Gastroesophageal sphincter (tissue), 4 donors: ENCODE measurements at places on chromosomes 2 and 18.

- ATAC-seq: no peak
Measured at GRCh38 chr18:78765637-78766281, 213.9 kb upstream of the SALL3 start.

- ATAC-seq: no peak
Measured at GRCh38 chr2:132790207-132790785, 120.3 kb upstream of the LYPD1 start.

DNA sequence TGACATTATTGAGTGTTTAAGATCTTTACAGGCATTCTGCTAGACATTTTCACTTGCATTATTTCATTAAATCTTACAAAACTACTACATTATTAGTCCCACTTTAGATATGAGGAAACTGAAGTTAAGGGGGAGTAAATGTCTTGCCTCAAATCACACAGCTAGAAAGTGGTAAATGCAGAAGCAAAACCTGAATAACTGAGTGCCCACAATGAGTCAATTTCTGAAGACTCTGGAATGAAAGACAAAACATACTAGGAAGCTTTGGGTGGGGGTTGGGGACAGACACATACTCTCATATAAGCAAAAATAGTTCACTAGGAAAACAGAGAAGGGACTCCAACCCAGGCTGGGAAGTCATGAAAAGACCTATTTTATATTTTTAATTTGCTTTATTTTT lies 214.4 kb upstream of the LRATD1 start:
- ATAC-seq: no peak

DNA sequence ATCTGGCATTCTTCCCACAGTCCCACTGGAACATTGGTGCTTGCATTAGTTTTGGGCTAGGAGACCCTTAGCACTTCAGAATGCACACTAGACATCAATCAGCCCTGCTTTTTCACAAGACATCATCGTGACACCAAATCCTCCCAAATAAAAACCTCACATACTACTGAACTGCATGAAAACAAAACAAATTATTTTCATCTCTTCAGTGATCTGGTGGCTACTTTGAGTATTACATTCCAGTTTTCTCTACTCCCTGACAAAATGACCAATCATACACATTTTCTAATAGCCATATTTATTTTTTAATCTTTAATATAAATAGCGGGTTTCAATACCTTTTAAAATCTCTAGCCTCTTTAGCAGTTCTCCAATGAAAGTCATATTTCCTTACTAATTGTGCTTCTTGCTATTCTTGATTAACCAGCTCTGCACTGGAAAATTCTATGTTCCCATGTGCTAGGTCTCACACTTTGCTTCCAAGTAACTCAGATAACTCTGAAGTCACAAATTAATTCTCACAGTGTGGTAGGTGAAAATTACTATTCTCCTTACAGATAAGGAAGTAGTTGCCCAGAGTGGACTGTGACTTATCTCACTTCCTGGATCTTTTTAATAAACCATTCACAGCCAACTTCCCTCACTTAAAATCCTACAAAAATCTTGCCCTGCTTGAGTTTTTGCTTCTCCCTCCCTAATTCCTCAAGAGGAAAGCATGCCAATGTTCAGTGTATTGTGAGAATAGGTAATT lies 82.5 kb upstream of the EPB41L3 start:
- no peak for ATAC-seq

DNA sequence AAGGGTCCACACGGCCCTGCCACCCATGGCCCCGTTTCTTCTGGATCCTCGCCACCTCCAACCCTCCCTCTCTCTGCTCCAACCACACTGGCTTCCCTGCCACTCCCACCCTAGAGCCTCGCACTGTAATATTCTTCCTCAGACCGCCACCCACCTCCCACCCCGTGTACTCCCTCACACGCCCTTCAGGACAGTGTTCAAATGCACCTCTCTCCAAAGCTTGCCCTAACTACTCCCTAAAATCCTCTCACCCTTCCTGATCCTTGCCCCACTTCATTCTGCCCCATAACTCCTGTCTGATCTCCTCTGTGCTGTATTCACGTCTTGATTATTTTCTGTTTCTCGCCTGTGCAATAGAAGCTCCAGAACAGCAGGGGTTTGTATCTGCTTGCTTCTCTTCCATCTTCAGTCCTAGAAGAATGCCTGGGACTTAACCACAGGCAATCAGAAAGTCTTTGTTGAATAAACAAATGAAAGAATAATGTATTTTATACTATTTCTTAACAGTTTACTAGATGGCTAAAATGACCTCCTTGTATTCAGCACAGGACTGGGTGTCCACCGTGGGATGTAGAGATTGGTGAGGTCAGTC lies 25.5 kb downstream of the EPB41L3 start:
- no peak for ATAC-seq

DNA sequence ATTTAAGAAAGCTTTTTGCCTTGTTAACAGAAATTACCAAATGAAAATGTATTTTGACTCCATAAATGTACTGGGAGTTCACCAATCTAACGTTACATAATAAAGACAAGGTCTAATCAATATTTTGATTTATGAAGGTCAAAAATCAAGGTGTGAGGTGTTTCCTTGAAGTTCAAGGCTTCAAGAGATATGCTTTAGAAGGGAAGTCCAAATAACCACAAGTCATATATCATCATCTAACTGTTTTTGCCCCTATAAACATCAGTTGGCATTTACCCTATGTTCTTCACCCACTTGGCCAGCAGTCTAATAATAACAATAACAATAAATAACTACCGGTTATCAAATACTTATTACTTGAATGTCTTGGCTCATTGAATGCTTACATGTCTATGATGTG lies 196.1 kb upstream of the ID2 start:
- no peak for ATAC-seq

GRCh38 chr2:64477979-64478378 lies 24.0 kb downstream of the LGALSL start:
- ATAC-seq: no peak

GRCh38 chr2:120818441-120818920 lies 82.8 kb downstream of the GLI2 start:
- peak; percentile 61 for ATAC-seq

- no peak for ATAC-seq
Measured at GRCh38 chr2:216146573-216146972, 37.4 kb downstream of the XRCC5 start.

GRCh38 chr2:2942906-2943305 lies 434.7 kb downstream of the EIPR1 start:
- no peak for ATAC-seq

DNA sequence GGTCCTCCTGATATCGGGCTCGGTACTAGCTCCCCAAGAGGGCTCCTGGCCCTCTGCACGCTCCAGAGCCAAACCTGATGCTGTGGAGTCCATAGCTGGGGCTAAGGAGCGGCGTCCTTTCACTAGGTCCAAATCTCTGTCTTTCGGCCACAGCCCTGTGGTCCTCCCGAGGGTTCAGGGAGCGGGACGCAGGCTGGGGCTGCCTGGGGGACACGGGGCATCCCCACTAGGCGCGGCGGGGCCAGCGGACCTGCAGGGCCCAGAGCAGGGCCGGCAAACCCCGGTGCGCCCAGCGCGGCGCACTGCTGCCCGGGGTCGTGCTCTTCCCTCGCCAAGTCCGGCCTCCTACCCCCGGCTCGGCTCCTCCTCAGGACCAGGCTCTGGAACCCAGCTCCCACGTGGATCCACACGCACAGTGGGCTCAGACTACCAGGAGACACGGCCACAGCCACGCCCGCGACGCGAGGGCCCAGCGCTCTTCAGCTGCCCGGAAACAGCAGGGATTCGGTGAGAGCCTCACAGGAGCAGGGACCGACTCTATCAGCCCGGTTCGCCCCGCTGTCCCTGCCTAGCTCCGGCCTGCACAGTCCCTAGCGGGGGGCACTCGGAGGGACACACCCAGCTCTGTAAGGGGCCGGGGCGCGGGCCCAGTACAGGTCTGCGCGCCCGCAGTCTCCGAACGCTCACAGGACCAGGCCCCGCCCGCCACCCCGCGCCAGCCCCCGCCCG lies 593 bp downstream of the ZNF514 start:
- peak; percentile 75 for ATAC-seq

- no peak for ATAC-seq
Measured at GRCh38 chr18:50644807-50645206, 84.9 kb downstream of the MAPK4 start.

DNA sequence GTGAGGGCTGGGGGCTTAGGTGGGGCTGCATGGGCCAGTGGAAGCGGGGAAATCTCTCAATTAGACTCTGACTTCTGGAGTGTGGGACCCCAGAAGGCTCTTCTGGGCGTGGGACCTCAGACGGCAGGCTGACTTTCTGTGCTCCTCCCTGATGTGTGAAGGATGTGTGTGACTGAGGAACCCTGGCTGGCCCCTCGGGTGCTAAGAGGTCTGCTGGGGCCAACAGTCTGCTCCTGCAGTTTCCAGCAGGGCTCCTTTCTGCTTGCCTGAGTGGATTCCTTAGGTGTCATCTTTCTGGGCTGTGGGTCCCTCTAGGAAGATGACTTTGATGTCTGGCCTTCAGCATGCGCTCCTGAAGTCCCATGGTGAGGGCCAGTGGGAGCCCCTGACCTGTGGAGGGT lies 167.5 kb downstream of the DYSF start:
- no peak for ATAC-seq

DNA sequence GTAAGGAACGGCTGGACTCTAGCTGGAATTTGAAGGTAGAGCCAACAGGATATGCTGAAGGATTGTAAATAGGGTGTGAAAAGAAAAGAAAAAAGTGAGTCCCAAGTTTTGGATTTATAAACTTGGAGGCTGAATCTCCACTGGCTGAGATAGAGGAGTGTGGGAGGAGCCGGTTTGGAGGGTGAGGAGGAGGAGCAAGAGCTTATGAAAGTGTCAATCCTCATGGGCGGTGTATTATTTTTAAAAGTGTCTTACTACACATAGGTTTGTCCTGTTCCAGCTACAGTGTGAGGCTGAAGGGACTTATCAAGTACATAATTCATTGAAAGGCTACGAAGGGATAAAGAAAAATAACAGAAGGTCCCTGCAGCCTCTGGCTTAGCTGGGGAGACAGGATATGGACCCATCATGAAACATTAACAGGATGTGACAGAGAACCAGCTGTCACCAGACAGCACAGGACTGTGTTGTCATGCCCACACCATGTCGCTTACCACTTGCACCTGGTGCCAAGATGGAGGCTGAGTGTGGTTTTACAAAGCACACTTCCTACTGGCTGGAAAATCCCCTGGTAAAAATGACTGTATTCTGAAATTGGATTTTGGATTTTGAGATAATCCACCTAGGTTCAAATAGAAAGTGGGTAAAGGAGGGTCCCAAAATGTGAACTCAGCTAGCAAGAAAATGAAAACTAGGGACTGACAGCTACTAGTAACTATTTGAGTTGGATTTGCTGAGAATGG lies 2.5 kb upstream of the MREG start:
- no peak for ATAC-seq
